Lung microvascular endothelial cell (primary cell): ENCODE measurements at places on chromosomes 1 and 21. TPM values are rescaled to one million over a fixed set of nuclear protein-coding genes. Genes with fewer than 3 reads are reported as not detected.

The DIO1 gene
- not detected in 2 replicates for total RNA-seq

The TMEM63A gene
- total RNA-seq, result 4.1 and 4.4 TPM in 2 replicates

The OSBPL9 gene
- total RNA-seq, result 79.0 and 81.1 TPM in 2 replicates

The RAB13 gene
- 36.8 and 45.2 TPM in 2 replicates for total RNA-seq

The CACHD1 gene
- 3.1 and 4.2 TPM in 2 replicates for total RNA-seq

The PDE9A gene
- total RNA-seq, result 1.3 and 4.0 TPM in 2 replicates

The KCNQ4 gene
- not detected in 2 replicates for total RNA-seq

The FAM163A gene
- total RNA-seq, result under 0.01 and 0.22 TPM in 2 replicates

The PHTF1 gene
- total RNA-seq, result 25.9 and 34.7 TPM in 2 replicates

The RGS4 gene
- total RNA-seq, result 2.8 and 22.4 TPM in 2 replicates

The NBPF11 gene
- total RNA-seq, result 2.2 and 3.6 TPM in 2 replicates

The TCHH gene
- total RNA-seq, result under 0.01 and 0.20 TPM in 2 replicates

The COL24A1 gene
- total RNA-seq, result under 0.01 TPM in 1 of 2 replicates, not detected in the other

The YBEY gene
- 4.4 and 4.6 TPM in 2 replicates for total RNA-seq

The TSTD1 gene
- total RNA-seq, result 1.7 and 7.1 TPM in 2 replicates

The IL10 gene
- not detected in 2 replicates for total RNA-seq

The BRINP3 gene
- not detected in 2 replicates for total RNA-seq

The CELA2A gene
- not detected in 2 replicates for total RNA-seq

The GBP1 gene
- 6.0 and 7.4 TPM in 2 replicates for total RNA-seq

The SLC1A7 gene
- total RNA-seq, result not detected in 2 replicates

The MTMR11 gene
- total RNA-seq, result 0.40 and 0.87 TPM in 2 replicates

The FCGR3B gene
- total RNA-seq, result not detected in 2 replicates

The C1orf174 gene
- total RNA-seq, result 22.4 and 24.0 TPM in 2 replicates

The RCAN1 gene
- total RNA-seq, result 24.0 and 31.5 TPM in 2 replicates

The TNNT2 gene
- not detected in 2 replicates for total RNA-seq

The IQGAP3 gene
- total RNA-seq, result 3.0 and 7.0 TPM in 2 replicates

The FCRLA gene
- not detected in 2 replicates for total RNA-seq

The FLG2 gene
- total RNA-seq, result not detected in 2 replicates

The DCST1 gene
- total RNA-seq, result not detected in 2 replicates

The ZNF695 gene
- total RNA-seq, result 0.99 and 1.7 TPM in 2 replicates

The A3GALT2 gene
- not detected in 2 replicates for total RNA-seq

The FAM151A gene
- not detected in 2 replicates for total RNA-seq

The FALEC gene
- not detected in 2 replicates for total RNA-seq

The MAP10 gene
- 0.44 and 0.60 TPM in 2 replicates for total RNA-seq

The OPRD1 gene
- not detected in 2 replicates for total RNA-seq

The RIPPLY3 gene
- total RNA-seq, result not detected in 2 replicates

The EIF2D gene
- total RNA-seq, result 34.2 and 45.4 TPM in 2 replicates

The PALMD gene
- 22.2 and 30.3 TPM in 2 replicates for total RNA-seq

The RNU1-4 gene
- total RNA-seq, result under 0.01 and 5,258 TPM in 2 replicates

The AMY1A gene
- not detected in 2 replicates for total RNA-seq

The CFAP74 gene
- not detected in 2 replicates for total RNA-seq

The GABRD gene
- total RNA-seq, result 0.20 and 1.1 TPM in 2 replicates

The HEYL gene
- under 0.01 TPM in 1 of 2 replicates, not detected in the other for total RNA-seq

The TMEM54 gene
- total RNA-seq, result 20.0 and 21.1 TPM in 2 replicates

The PDC gene
- not detected in 2 replicates for total RNA-seq

The GBP7 gene
- not detected in 2 replicates for total RNA-seq

The PIGR gene
- not detected in 2 replicates for total RNA-seq

The S100B gene
- total RNA-seq, result under 0.01 and 0.22 TPM in 2 replicates

The STX12 gene
- 56.9 and 78.2 TPM in 2 replicates for total RNA-seq

The FCAMR gene
- not detected in 2 replicates for total RNA-seq

The PAX7 gene
- not detected in 2 replicates for total RNA-seq

The GNL2 gene
- total RNA-seq, result 37.3 and 47.4 TPM in 2 replicates
